HCEC 1CT (cell line): ENCODE measurements at places on chromosomes 1 and 21.

GRCh38 chr1:237760951-237761350, 129.8 kb downstream of the ZP4 start:
- no peak for DNase-seq

DNA sequence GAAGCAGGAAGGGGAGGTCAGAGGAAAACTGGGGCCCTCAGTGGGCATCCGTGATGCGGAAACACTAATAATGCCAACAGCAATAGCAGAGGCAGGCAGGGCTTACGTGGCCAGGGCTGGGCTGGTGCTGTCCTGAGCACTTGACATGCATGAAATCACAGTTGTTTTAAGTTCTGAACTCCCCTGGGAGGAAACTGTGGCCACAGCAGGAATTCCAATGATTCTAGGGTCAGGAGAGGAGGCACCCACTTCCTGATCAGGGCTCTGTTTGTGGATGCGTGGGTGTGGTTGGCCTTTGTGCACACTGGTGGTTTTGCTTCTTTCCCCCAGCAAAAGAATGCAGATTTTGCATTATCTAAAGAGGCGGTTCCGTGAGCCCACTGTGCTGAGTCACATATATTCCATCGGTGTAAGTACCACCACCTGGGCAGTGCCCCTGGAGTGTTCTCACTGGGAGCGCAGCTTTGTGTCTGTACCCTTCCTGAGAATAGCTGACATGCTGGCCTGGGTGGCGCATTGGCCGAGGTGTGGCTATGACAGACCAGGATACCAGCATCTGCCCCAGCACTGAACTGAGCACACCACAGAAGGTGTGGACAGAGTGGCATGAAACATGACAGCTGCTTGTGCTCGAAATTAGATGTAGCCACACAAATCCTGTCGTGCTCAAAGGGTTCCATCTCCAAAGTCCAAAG, 71.0 kb downstream of the PDE9A start:
- DNase-seq = peak; percentile 42

DNA sequence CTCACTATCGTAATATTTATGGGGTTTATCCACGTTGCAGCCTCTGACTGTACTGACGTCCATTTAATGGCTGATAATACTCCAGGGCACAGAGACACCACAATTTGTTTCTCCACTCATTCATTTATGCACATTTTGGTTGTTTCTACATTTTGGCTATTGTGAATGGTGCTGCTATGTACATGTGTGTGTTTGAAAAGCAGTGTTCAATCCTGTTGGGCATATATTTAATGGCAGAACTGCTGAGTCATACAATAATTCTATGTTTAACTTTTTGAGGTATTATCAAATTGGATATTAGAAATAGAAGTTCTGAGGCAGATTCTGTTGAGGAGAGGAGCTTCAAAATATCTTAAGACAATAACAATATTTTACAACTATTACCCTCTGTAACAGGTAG, 39.0 kb upstream of the NADK start:
- DNase-seq = no peak

DNA sequence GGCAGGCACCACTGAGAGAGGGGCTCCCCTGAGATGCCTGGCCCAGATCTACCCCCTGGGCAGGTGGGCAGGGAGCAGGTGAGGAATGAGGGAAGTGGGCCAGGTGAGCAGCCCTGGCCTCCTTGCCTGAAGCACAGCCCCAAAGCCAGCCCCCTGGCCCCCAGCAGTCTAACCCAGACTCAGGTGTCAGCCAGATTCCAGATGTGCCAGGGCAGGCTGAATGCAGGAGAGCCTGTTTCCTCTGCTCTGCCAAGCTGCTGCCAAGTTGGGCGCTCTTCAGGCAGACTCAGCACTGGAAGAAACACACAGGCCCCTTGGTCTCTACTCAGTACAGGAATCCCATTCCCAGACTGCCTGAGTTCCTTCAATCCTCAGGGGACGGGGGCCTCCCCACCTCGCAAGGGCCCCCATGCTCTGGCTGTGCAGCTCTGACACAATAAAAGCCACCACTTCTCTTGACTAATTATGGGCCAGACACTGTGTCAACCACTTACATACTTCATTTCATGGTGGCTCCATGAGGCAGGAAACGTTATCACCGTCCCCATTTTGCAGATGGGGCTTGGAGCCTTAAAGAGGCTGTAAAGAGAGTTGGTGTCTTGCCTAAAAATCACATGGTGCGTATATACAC, 20.4 kb downstream of the ARHGEF19 start:
- no peak for DNase-seq

GRCh38 chr1:2404890-2405511, 7.4 kb downstream of the PEX10 start:
- no peak for DNase-seq

- DNase-seq = no peak
Observed at GRCh38 chr1:109478806-109479205, 4.9 kb upstream of the ATXN7L2 start.

DNA sequence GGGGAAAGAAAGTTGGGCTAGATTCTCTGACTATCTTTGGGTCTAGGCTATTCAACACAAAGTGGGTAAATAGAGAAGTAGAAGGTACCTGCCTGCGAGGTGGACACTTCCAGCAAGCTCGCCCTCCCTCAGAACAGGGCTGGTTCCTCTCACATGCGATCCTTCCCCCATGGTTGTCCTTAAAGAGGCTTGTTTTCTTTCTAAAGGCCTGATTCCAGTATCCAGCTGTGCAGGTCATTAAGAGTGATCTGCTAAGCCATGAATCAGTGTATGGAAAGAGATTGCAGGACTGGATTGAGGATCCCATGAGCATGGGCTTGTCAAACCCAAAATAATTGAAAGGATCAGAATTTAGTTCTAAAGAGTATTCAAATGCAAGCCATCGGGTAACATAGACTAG, 189.0 kb downstream of the URB2 start:
- DNase-seq = no peak

GRCh38 chr1:20141466-20141865, 2.3 kb downstream of the PLA2G2F start:
- DNase-seq = no peak

GRCh38 chr1:150512846-150513245, 2.7 kb upstream of the FALEC start:
- DNase-seq = peak; percentile 44

GRCh38 chr1:90946630-90947029, 75.2 kb downstream of the ZNF644 start:
- no peak for DNase-seq

DNA sequence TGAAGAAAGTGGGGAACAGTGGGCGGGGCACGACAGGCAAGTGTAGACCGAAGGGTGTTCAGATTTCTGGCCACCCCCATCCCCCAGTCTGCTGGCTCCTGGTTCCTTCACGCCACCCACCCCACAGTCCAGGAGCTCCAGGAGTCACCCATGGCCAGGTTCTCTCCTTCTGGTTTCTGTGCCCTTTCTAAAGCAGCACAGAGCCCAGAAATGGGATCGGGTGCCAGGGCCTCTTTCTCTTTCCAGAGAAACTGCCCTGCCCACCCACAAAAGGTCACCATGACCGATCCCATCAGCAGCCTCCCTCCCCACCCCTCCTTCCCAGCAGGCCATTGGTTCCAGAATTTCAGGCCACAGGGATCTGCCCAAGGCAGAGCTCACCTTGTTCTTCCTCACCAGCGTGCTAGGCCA, 3.2 kb upstream of the CELSR2 start:
- no peak for DNase-seq

DNA sequence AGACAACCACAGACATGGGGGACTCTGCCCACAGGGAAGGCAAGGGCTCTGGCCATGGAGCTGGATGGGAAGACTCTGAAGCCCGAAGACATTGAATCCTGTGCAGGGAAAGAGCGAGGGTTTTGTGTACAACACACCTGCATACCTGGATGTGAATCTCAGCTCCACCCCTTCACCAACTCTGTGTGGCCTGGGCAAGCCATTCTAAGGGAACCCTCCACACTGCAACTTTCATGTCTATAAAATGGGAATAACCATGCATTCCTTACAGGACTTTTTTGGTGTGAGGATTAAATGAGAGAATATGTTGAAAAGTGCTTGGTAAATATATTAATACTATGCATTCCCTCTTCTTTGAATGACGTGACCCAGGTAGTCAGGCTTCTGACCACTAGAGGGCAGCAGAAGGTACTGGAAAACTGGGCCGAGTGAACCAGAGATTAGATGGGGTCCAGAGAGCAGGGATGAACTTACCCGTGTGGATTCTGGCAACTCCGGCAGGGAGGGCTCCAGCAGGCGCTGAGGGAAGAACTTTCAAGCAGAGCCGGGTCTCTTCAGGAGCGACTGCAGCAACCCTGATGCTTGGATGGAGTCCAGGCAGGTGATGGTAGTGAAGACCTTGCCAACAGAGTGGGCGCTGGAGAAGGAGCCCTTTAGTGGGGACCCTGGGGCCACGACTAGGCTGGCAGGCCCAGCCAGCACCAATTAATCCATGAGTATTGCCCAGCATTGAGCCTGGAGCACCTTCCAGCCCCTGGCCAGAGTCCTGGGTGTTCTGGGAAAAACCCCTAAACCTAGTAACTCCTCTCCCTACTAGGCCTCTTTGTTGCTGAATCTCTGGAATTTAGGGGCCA, 834 bp upstream of the ELF3 start:
- peak; percentile 62 for DNase-seq

DNA sequence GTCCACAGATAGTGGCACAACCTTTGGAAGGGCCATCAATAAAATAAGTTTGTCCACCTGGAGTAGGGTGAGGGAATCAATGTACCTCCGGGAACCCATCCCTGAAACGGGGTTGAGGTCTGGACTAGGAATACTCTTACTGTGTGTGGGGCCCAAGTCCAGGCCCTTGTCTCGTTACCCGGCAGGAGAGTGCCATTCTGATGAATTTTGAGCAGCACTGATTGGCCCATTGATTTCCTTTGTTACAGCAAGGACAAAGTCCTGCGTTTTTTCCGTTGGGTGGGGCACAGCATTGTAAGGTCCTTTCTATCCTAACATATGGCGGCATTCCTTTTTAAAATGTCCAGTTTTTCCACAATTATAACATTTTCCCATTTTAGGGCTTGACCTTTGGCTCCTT, 75.2 kb downstream of the AXDND1 start:
- DNase-seq = no peak

- no peak for DNase-seq
Observed at GRCh38 chr1:28591708-28592320, at the start of gene RAB42. Gene RAB42 (plus strand): TSS chr1:28592265. CDS start chr1:28592512, 247 bp downstream.

DNA sequence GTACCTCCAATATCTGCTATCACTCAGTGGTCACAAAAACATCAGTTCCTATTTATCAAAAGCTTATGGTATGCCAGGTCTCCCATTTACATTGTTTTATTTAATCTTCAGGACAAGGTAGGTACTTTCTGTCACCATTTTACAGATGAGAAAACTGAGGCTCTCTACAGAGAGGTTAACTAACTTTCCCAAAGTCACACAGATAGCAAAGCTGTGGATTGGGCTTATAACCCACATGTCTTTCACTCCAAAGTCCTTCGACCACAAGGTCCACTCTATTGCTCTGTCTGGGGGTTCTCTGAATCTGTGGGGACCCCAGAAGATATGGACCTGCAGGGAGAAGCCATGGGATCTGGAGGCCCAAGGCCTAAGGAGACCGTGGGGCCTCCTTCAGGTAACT, 26.6 kb upstream of the EPS8L3 start:
- DNase-seq = no peak

- peak; percentile 68 for DNase-seq
Observed at GRCh38 chr1:231590453-231591198, 36.0 kb upstream of the DISC1 start.

DNA sequence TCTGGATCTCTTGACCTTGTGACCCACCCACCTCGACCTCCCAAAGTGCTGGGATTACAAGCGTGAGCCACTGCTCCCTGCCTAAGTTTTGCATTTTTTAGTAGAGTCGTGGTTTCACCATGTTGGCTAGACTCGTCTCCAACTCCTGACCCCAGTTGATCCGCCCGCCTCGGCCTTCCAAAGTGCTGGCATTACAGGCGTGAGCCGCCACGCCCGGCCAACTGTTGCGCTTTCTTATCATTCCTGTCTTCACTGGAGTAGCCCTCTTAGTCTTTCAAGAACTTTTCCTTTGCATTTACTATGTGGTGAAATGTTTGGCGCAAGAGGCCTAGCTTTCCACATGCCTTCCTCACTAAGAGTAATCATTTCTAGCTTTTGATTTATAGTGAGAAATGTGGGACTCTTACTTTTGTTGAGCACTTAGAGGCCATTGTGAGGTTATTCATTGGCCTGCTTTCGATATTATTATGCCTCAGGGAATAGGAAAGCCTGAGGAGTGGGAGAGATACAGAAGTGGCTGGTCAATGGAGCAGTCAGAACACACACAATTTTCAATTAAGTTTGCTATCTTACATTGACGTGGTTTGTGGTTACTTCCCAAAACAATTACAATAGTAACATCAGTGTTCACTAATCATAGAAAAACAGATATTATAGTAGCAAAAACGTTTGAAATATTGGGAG, 111.0 kb downstream of the ZMYM4 start:
- DNase-seq = no peak

DNA sequence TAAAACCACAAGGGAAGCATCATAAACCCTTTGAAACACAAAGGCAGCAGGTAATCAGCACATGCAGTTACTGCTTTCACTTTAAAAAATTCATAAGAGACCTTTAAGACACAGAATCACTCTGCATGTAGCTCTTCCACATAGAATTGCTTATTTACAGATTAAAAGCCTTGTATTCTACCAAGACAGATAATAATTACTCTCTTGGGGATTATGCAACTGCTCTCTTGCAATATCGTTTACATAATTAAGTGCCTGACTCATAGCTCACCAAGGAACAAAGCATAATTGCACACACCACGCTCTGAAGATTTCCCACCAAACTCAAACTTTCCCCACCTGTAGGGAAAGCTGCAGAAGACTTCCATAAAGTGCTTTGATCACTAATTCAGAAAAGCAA, 87.9 kb downstream of the VAV3 start:
- DNase-seq = peak; percentile 1

DNA sequence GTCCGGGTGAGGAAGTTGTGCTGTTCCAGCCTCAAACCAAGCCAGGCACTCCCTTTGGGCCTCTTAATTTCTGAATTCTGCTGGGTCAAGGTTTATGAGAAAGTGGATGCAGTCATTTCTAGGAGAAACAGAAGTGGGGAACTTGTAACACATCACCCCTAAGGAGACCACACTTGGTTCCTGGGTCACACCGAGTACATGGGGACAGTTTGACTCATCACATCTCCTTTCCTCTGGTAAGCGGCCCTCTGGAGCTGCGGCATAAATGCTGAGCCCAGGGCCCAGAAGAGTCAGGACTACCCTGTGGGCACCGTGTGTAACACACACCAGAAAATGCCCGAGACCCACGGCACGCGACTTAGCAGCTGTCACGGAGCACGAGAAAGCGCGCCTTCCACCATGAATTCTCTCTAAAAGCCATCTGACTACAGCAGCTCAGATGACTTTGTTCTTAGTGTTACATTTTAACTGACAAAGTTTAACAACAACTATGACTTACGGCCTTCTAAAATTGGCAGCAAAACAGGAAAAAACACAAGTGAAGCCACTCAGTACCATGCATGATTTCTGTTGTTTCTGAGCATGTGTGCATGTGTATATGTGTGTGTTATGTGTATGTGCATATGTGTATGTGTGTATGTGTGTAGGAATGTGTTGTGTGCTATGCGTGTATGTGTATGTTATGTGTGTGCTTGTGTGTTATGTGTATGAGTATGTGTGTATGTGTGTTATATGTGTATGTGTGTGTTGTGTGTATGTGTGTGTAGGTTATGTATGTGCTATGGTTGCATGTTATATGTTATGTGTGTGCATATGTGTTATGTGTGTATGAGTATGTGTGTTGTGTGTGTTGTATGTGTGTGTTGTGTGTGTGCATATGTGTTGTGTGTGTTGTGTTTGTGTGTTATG, 50.8 kb downstream of the TOMM20 start:
- no peak for DNase-seq

GRCh38 chr1:227378871-227379554, 60.7 kb upstream of the CDC42BPA start:
- no peak for DNase-seq

GRCh38 chr1:157844089-157844830, 2.7 kb upstream of the CD5L start:
- no peak for DNase-seq

GRCh38 chr1:232327899-232328298, 302.0 kb downstream of the SIPA1L2 start:
- DNase-seq = no peak
